Activated naive CD8-positive, alpha-beta T cell treated with anti-CD3 and anti-CD28 coated beads, Interleukin-2, amount 10 ng/mL, durations not matched to agents 7 days and 5 days (primary cell): ENCODE measurements at places on chromosomes 7 and 10.

DNA sequence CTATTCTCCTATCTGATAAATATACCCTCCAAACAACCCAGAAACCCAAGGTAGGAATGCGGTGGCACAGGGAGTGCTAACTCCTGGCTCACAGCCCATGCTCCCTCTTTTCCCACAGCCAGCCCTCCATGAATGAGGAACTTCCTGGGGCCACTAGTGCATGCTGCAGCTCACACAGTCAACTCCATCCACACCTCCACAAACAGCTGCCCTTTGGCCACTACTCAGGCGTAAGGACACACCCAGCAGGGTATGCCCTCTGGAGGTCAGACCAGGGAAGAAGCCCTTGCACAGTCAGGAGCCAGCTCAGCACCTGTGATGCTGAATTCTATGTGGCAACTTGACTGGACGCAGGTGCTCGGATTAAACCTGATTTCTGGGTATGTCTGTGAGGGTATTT is 85.2 kb upstream of the PIK3CG start:
- no peak overlapping the region for H3K27ac ChIP-seq
- H3K27me3 ChIP-seq, result peaks cover 7% of the 10 kb centered on the region
- H3K4me1 ChIP-seq, result no peaks in the 10 kb centered on the region
- peaks cover 2% of the 10 kb centered on the region for H3K36me3 ChIP-seq
- no peak overlapping the region for H3K4me3 ChIP-seq
- DNase-seq, result no peak

GRCh38 chr7:116779216-116779615 is 83.2 kb upstream of the CAPZA2 start:
- H3K4me1 ChIP-seq, result no peaks in the 10 kb centered on the region
- DNase-seq, result no peak
- H3K27me3 ChIP-seq, result peaks cover 4% of the 10 kb centered on the region
- no peak overlapping the region for H3K4me3 ChIP-seq
- H3K27ac ChIP-seq, result no peak overlapping the region

DNA sequence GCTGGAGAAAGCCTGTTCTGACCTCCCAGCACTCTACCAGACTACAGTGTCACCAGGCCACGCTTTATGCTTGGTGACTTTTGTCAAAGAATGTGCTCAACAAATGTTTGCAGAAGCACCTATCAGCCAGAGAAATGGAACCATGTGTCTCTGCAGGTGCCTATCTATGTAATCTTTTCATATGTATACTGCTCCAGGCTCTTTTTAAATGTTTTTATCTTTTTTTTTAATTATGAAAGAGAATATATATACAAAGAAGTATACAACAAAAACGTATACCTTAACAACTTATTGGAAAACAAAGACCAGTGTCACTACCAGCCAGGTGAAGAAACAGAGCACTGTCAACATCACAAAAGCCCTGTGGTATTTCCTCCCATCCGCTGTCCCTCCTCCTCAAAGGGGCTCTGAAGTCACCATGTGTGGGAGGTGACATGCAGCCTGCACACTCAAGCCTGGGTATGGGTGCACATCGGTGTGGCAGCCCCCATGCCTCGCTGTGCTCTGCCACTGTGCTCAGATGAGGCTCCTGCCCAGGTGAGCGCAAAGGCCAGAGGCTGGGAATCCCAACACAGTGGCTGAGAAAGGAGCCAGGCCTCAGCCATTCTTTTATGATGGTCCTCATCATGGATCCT is 120.6 kb downstream of the CLEC2L start:
- no peak for DNase-seq
- no peaks in the 10 kb centered on the region for H3K36me3 ChIP-seq
- H3K4me1 ChIP-seq, result peaks cover 32% of the 10 kb centered on the region
- H3K27me3 ChIP-seq, result no peaks in the 10 kb centered on the region
- H3K4me3 ChIP-seq, result no peak overlapping the region

- no peak overlapping the region for H3K27ac ChIP-seq
- peaks cover 2% of the 10 kb centered on the region for H3K4me1 ChIP-seq
- DNase-seq, result peak; percentile 18
- H3K27me3 ChIP-seq, result peaks cover 34% of the 10 kb centered on the region
- no peaks in the 10 kb centered on the region for H3K36me3 ChIP-seq
Observed at GRCh38 chr10:132945125-132945893, 2.9 kb upstream of the CFAP46 start.

- peaks cover 68% of the 10 kb centered on the region for H3K4me1 ChIP-seq
- H3K4me3 ChIP-seq, result peak overlapping the region; percentile 81
- no peak for DNase-seq
- H3K27me3 ChIP-seq, result no peaks in the 10 kb centered on the region
- H3K27ac ChIP-seq, result peak overlapping the region; percentile 97
- H3K36me3 ChIP-seq, result peaks cover 32% of the 10 kb centered on the region
Observed at GRCh38 chr7:87213252-87213651, 6.3 kb downstream of the TMEM243 start.

GRCh38 chr10:58384095-58384494 is 1.1 kb upstream of the TFAM start:
- H3K36me3 ChIP-seq, result peaks cover 3% of the 10 kb centered on the region
- H3K27ac ChIP-seq, result peak overlapping the region; percentile 9
- H3K4me3 ChIP-seq, result peak overlapping the region; percentile 100
- no peaks in the 10 kb centered on the region for H3K27me3 ChIP-seq

GRCh38 chr10:29240986-29241660 is 47.7 kb upstream of the LYZL1 start:
- no peaks in the 10 kb centered on the region for H3K4me1 ChIP-seq
- no peak overlapping the region for H3K4me3 ChIP-seq
- peaks cover 2% of the 10 kb centered on the region for H3K27me3 ChIP-seq
- no peak for DNase-seq
- H3K27ac ChIP-seq, result no peak overlapping the region

DNA sequence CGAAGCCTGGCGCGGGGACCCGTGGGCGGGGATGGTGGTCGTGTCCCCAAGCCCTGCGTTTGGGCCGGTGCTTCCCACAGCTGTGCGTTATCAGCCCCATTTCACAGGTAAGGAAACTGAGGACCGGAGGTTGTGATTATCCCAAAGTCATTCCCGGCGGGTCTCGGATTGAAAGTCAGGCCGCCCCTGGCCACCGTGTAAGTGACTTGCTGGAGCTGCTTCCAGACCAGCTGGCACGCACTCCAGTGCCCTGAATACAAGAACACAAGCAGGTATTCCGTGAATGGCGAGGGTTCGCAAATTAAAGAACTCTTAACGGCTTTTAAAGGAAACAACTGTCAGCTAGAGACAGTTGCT is 675 bp upstream of the ATE1 start:
- H3K27ac ChIP-seq, result peak overlapping the region; percentile 73
- peak overlapping the region; percentile 93 for H3K4me3 ChIP-seq
- DNase-seq, result no peak
- H3K4me1 ChIP-seq, result peaks cover 7% of the 10 kb centered on the region
- peaks cover 1% of the 10 kb centered on the region for H3K36me3 ChIP-seq

DNA sequence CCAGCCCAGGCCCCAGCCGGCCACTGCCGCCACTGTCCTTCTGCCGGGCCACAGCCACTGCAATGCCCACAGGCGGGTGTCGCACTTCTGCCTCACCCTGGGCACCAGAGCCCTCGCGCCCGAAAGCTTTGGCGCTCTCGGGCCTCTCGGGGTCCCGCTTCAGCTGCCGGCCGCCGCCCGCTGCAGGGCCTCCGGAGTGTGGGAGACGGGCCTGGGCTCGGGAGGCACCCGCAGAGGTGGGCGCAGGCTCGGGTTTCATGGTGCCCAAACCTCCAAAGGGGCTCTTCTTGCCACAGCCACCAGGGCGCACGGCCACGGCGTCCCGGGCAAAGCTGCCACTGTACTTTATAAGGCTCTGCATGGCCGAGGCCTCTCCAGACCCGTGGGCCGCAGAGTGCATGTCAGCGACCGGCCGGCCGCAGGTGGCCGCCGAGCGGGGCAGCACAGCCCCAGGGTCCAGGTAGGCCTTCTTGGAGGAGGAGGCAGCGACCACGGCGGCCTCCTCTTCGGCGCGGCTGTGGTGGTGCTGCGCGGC is 35.9 kb downstream of the TNRC18 start:
- no peak overlapping the region for H3K4me3 ChIP-seq
- no peak for DNase-seq
- H3K4me1 ChIP-seq, result peaks cover 9% of the 10 kb centered on the region
- H3K27ac ChIP-seq, result no peak overlapping the region
- H3K36me3 ChIP-seq, result peaks cover 13% of the 10 kb centered on the region

DNA sequence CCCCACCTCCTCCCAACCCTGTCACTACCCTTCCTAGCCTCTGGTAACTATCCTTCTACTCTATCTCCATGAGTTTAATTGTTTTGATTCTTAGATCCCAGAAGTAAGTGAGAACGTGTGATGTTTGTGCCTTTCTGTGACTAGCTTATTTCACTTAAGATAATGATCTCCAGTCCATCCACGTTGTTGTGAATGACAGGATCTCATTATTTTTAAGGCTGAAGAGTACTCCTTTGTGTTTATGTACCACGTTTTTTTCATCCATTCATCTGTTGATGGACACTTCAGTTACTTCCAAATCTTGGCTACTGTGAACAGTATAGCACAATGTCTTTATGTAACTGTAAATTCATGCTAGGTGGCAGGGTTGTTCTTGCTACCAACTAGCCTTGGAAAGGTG is 461.6 kb downstream of the PLXDC2 start:
- H3K27me3 ChIP-seq, result no peaks in the 10 kb centered on the region
- no peak for DNase-seq
- no peaks in the 10 kb centered on the region for H3K36me3 ChIP-seq
- H3K4me1 ChIP-seq, result no peaks in the 10 kb centered on the region
- no peak overlapping the region for H3K4me3 ChIP-seq
- no peak overlapping the region for H3K27ac ChIP-seq

- H3K36me3 ChIP-seq, result no peaks in the 10 kb centered on the region
- DNase-seq, result no peak
- no peak overlapping the region for H3K4me3 ChIP-seq
- no peak overlapping the region for H3K27ac ChIP-seq
Observed at GRCh38 chr7:19815546-19815945, 42.1 kb upstream of the TMEM196 start.

- H3K4me1 ChIP-seq, result peaks cover 5% of the 10 kb centered on the region
- peaks cover 19% of the 10 kb centered on the region for H3K27me3 ChIP-seq
- no peak overlapping the region for H3K27ac ChIP-seq
- no peak for DNase-seq
- H3K36me3 ChIP-seq, result no peaks in the 10 kb centered on the region
- no peak overlapping the region for H3K4me3 ChIP-seq
Observed at GRCh38 chr7:25541094-25541821, 313.0 kb upstream of the NPVF start.

DNA sequence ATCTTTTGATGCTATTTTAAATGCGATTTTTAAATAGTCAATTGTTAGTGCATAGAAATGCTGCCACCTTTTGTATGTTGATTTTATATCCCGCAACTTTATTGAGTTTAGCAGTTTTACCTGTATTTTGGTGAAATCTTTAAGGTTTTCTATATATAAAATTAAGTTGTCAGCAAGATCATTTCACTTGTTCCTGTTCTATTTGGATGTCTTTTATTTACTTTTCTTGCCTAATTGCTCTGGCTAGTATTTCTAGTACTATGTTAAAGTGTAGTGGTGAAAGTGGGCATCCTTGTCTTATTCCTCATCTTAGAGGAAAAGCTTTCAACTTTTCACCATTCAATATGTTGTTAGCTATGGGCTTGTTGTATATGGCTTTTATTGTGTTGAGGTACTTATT is 813.3 kb upstream of the CELF2 start:
- H3K27me3 ChIP-seq, result no peaks in the 10 kb centered on the region
- H3K27ac ChIP-seq, result no peak overlapping the region
- no peak for DNase-seq
- H3K4me3 ChIP-seq, result no peak overlapping the region

DNA sequence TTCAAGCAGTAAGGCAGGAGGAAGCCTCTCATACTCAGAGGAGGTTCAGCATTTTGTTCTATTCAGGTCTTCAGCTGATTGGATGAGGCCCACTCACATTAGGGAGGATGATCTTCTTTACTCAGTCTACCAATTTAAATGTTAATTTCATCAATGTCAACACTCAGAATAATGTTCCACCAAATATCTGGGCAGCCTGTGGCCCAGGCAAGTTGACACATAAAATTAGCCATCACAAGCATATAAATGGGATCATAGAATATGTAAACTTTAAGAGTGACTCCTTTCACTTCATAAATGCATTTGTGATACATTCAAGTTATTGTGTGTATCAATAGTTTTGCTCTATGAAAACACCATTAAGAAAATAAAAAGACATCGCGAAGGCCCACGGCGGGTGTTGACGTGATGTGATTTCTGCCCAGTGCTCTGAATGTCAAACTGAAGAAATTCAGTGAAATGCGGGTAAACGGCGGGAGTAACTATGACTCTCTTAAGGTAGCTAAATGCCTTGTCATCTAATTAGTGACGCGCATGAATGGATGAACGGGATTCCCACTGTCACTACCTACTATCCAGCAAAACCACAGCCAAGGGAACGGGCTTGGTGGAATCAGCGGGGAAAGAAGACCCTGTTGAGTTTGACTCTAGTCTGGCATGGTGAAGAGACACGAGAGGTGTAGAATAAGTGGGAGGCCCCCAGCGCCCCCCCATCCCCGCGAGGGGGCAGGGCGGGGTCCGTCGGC is 536.1 kb upstream of the AUTS2 start:
- DNase-seq, result no peak
- no peaks in the 10 kb centered on the region for H3K36me3 ChIP-seq
- H3K27ac ChIP-seq, result no peak overlapping the region
- no peaks in the 10 kb centered on the region for H3K27me3 ChIP-seq
- H3K4me1 ChIP-seq, result no peaks in the 10 kb centered on the region

GRCh38 chr7:96596120-96596826 is 113.4 kb downstream of the SEM1 start:
- H3K4me3 ChIP-seq, result no peak overlapping the region
- peaks cover 22% of the 10 kb centered on the region for H3K27me3 ChIP-seq
- no peak overlapping the region for H3K27ac ChIP-seq
- DNase-seq, result no peak

DNA sequence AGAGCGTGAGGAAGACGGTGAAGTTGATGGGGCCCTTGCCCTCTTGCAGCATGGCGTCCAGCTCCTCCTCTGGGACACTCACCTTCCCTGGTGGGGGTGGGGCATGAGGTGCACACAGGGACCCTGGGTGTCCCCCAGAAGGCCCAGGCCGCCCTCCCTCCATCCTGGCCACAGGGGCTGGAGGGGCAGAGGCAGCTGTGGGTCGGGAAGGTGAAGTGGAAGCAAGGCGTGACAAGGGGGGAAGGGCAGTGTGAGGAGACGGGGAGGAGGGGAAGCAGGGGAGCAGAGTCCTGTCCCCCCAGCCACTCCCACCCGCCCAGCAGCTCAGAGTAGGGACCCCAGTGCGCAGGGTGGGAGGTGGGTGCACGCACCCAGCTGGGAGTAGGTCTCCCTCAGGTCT is 791 bp downstream of the MYL7 start:
- no peak overlapping the region for H3K4me3 ChIP-seq
- H3K36me3 ChIP-seq, result no peaks in the 10 kb centered on the region
- no peak for DNase-seq
- H3K4me1 ChIP-seq, result no peaks in the 10 kb centered on the region
- no peak overlapping the region for H3K27ac ChIP-seq
- peaks cover 10% of the 10 kb centered on the region for H3K27me3 ChIP-seq

DNA sequence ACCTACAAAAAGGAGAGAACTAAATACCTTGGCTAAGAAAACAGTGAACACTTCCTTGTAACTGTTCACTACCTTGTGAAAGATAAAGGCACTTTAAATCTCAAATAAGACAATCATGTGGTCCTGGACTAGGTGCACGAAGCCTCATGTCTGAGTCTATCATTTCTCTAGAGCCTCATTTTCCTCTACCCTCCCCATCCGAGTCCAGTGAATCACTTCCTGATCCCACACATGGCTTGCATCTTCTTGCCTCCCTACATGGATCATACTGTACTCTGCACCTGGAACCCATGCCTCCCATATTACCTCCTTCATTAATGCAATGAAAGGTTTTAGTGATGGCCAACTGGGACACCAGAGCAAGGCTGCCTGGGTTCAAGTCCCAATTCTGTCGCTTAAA is 34.5 kb downstream of the SNX10 start:
- H3K4me3 ChIP-seq, result no peak overlapping the region
- no peaks in the 10 kb centered on the region for H3K27me3 ChIP-seq
- peaks cover 8% of the 10 kb centered on the region for H3K4me1 ChIP-seq
- H3K27ac ChIP-seq, result no peak overlapping the region
- peaks cover 32% of the 10 kb centered on the region for H3K36me3 ChIP-seq
